ENCODE measurements at places on chromosomes 4 and X.

- DNase-seq: no peak
Measured at GRCh38 chr4:166064721-166065120, 191.7 kb downstream of the TLL1 start.

DNA sequence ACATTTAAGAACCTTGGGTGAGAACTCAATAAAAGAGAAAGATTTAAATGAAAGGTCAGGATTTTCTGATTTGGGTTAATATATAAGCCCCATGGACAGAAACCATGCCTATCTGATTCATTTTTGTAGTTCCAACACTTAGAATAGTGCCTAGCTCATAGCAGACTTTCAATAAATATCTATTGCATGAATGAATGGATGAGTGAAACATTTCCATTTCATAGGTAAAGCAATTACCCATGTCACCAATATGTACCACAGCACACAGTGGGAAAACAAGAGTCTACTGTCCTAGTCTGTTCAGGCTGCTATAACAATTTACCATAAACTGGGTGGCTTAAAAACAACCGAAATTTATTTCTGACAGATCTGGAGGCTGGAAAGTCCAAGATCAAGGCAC, 63.9 kb upstream of the PTPN13 start:
- DNase-seq: no peak

- DNase-seq: no peak
Measured at GRCh38 chr4:85113706-85114105, 147.2 kb upstream of the WDFY3 start.

GRCh38 chrX:45134775-45135174, 65.9 kb downstream of the DIPK2B start:
- DNase-seq: no peak

- DNase-seq: no peak
Measured at GRCh38 chr4:8699479-8700145, 107.0 kb downstream of the CPZ start.

GRCh38 chrX:5733501-5733900, 495.2 kb downstream of the NLGN4X start:
- DNase-seq: no peak
